D721Med (cell line): ENCODE measurements at places on chromosomes 13 and 19.

DNA sequence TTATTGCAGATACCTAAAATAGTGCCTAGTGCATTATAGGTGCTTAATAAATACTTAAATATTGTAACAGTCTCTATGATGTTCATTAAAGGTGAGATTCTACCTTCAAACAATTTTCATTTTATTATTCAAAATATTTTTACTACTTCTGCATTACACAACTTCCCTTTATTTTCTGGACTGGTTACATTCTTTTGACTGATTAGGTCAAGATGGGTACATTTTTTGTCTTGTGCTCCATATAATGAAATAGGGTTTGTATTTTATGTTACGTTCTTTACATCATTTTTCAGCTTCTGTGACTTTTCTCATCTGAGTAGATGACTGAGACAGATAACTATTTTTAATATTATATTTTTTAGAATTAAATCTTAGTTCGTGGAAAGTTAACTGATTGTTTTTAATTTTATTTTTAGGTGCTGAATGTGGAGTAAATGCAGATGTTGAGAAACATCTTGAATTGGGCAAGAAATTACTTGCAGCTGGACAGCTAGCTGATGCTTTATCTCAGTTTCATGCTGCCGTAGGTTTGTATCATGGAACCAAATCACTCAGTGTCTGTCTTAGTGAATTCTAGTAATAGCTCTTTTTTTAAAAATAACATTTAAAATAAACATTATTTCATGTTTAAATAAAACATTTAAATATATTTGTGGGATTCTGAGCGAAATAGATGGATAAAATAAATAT lies 32.0 kb downstream of the DNAJC3 start:
- DNase-seq: no peak

DNA sequence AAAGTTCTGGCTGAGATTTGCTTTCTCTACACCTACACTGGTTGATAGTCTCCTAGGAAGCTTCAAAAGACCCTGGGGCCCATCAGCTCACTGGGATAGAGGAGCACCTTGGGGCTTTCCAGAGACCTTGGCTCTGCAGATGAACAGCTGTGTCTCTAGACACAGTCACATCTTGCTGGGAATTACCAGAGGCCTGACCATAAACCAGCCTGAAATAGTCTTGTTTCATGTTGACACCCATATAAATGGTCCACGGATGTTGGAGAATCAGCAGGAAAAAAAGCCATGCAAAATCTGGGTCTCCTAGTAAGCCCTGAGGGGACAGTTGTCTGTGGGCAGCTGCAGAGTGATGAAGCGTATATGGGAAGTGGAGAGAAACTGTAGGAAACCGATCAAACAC lies 207.6 kb downstream of the DNAJC15 start:
- DNase-seq: no peak

GRCh38 chr13:25784119-25784518 lies 267.7 kb downstream of the SHISA2 start:
- no peak for DNase-seq

- DNase-seq: no peak
These were observed 48.4 kb downstream of the ZNRF4 start for GRCh38 chr19:5503598-5503997.

DNA sequence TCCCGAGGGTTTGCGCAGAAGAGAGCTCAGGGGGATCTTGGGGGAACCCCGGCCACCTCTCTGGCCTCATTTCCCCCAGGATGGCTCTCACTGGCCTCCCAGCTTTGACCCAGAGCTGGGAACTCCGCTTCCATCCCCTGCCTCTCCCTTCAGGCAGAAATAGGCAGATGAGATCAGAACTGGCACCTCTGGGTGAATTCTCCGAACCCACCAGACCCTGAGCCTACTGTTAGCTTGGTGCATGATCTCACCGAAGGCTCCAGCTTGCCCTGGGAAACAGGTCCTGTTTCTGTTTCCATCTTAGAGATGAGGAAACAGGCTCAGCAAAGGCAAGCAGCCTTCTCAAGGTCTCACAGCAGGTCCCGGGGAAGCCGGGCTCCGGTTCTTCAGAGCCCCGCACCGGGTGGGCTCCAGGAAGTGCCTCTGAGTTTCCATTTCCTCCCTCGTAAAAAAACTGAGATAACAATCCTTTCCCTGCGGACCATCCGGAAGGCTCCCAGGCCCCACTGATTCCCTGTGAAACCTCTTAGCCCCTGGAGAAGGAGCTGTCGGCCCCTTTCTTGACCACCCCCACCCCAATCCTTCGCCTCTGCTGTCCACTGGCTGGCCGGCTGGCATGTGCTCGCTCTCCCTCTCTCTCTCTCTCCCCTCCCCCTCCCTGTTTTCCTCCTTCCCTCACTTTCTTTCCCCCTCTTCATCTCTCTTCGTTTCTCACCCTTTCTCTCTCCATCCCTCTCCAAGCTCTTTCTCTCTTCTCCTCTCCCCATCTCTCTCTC lies 2.1 kb downstream of the NECTIN2 start:
- no peak for DNase-seq
